ENCODE measurements at places on chromosomes 13 and 19. TPM values are rescaled to one million over a fixed set of nuclear protein-coding genes. Genes with fewer than 3 reads are reported as not detected.

GRCh38 chr13:45872566-45872965 is 21.0 kb upstream of the SIAH3 start:
- peaks cover 14% of the 10 kb centered on the region for H3K27me3 ChIP-seq
- H3K36me3 ChIP-seq: no peaks in the 10 kb centered on the region
- H3K4me1 ChIP-seq: peaks cover 3% of the 10 kb centered on the region
- no peak overlapping the region for H3K27ac ChIP-seq

DNA sequence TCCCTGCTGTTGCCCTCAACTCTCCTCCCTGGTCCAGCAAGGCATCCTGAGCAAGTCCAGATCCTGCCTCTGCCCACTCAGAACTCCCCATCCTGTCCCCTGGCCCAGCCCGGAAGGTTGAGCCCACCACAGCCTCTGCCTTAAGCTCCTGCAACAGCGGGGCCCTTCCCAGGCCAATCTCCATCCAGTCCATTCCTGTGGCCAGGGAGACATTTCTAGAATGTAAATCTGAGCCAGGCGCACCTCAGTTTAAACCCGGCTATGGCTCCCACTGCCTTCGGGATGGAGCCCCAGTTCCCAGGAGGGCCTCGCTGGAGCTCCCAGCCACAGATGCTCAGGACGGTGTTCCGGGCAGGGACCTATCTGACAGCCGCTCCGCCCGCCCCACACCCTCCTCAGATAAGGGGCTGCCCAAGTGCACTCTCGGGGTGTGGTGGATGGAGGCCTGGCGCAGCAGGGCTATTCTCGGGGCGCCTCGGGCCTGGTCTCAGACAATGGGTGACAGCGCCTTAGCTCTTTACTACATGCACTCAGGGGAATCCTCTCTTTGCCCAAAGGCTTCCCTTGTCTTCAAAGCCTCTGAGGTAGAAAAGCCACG is 5.3 kb downstream of the TRAPPC6A start:
- H3K27me3 ChIP-seq: no peaks in the 10 kb centered on the region
- H3K27ac ChIP-seq: peak overlapping the region; percentile 17
- H3K36me3 ChIP-seq: no peaks in the 10 kb centered on the region
- H3K4me3 ChIP-seq: no peak overlapping the region
- H3K4me1 ChIP-seq: peaks cover 23% of the 10 kb centered on the region

- H3K4me1 ChIP-seq: peaks cover 6% of the 10 kb centered on the region
- no peak overlapping the region for H3K27ac ChIP-seq
- no peak for DNase-seq
- no peak overlapping the region for H3K4me3 ChIP-seq
These were observed 10.4 kb downstream of the SETDB2 start for GRCh38 chr13:49454388-49455006.

DNA sequence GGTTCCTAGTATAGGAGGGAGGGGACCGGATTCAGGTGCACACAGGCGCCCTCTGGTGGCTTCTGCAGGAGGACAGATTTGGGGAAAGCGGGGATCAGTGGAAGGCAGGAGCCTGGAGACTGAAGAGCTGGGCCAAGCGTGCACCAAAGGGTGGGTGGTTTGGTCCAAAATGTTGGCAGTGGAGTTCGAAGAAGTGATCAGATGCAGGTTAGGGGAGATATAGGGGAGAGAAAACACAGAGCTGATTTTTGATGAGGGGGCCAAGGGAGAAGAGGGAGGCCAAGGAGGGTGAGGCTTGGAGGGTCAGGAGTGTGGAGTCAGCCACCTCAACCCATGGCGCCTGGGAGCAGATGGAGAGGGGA is 6.8 kb upstream of the CARM1 start:
- H3K36me3 ChIP-seq: no peaks in the 10 kb centered on the region
- H3K27ac ChIP-seq: peak overlapping the region; percentile 28
- H3K27me3 ChIP-seq: no peaks in the 10 kb centered on the region
- peak overlapping the region; percentile 27 for H3K4me3 ChIP-seq

SERP2 gene
- total RNA-seq: 6.5 TPM

- H3K27ac ChIP-seq: peak overlapping the region; percentile 77
- no peak for DNase-seq
- peak overlapping the region; percentile 88 for H3K4me3 ChIP-seq
- H3K27me3 ChIP-seq: no peaks in the 10 kb centered on the region
- peaks cover 76% of the 10 kb centered on the region for H3K4me1 ChIP-seq
- peaks cover 3% of the 10 kb centered on the region for H3K36me3 ChIP-seq
These were observed 927 bp downstream of the CHAMP1 start for GRCh38 chr13:114315074-114315785.

- DNase-seq: no peak
- H3K4me1 ChIP-seq: no peaks in the 10 kb centered on the region
- H3K36me3 ChIP-seq: no peaks in the 10 kb centered on the region
- H3K27me3 ChIP-seq: no peaks in the 10 kb centered on the region
- H3K4me3 ChIP-seq: no peak overlapping the region
These were observed 69.5 kb downstream of the ZNF723 start for GRCh38 chr19:22901431-22902130.

DNA sequence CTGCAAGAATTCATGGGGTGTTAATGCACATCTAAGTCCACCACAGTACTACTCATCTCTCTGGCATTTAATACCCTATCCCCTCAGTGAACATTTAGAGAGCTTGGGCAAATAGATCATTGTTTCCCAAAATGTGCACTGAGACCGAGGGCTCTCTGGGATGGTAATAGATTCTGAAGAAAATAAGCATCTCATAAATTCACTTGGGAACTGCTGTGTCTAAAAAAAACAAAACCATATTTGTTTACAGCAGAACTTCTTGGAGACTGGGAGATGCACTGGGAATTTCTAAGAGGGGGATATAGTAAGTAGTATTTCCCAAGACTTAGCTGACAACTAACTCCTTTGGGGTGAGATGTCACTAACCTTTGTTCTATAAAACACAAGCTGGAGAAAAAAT is 58.4 kb downstream of the ENOX1 start:
- H3K4me3 ChIP-seq: no peak overlapping the region
- H3K4me1 ChIP-seq: peaks cover 5% of the 10 kb centered on the region
- DNase-seq: no peak
- H3K27ac ChIP-seq: no peak overlapping the region
- no peaks in the 10 kb centered on the region for H3K27me3 ChIP-seq

EPS8L1 gene
- total RNA-seq: 1.1 TPM

CEACAM4 gene
- total RNA-seq: not detected

DNA sequence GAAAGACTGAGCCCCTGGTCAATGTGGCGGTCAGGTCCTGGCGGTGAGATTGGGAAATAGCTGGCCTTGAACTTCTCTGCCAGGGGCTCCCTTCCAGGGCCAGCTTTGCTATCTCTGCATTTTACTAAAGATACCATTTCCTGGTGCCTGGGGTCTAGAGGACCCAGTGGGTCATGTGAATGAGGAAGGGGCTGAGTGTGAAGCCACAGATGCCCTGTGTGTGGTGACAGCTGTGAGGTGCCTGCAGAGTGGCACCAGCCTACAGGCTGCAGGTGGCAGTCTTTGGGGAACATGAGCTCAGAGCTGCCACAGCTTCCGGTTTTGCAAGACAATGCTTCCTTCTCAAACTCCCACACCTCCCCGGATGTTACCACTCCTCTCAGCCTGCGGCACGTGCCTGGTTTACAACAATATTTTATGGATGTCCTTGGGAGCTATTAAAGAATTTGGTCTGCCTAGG is 5.2 kb upstream of the MLNR start:
- H3K36me3 ChIP-seq: no peaks in the 10 kb centered on the region
- H3K4me3 ChIP-seq: no peak overlapping the region
- no peak for DNase-seq
- H3K27me3 ChIP-seq: peaks cover 26% of the 10 kb centered on the region

DNA sequence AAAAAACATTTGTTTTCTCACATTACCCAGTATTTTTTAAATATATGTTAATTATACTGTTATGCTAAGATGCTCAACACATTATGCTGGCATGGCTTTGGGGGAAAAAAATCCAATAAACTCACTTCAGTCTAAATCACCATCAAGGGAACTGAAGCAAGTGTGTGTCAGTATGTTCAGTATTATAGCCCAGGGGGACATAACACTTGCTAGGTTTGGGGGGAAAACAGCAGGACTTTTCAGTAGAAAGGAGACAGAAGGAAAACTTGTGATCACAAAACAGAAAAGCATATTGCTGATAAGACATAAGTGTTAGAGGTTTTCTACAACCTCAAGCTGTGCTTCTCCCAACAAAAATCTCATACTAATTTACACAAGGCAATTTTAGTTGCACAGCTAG is 1759.9 kb upstream of the PCDH20 start:
- no peaks in the 10 kb centered on the region for H3K36me3 ChIP-seq
- H3K4me1 ChIP-seq: no peaks in the 10 kb centered on the region
- no peak overlapping the region for H3K27ac ChIP-seq
- no peaks in the 10 kb centered on the region for H3K27me3 ChIP-seq
- DNase-seq: no peak
- H3K4me3 ChIP-seq: no peak overlapping the region

DNA sequence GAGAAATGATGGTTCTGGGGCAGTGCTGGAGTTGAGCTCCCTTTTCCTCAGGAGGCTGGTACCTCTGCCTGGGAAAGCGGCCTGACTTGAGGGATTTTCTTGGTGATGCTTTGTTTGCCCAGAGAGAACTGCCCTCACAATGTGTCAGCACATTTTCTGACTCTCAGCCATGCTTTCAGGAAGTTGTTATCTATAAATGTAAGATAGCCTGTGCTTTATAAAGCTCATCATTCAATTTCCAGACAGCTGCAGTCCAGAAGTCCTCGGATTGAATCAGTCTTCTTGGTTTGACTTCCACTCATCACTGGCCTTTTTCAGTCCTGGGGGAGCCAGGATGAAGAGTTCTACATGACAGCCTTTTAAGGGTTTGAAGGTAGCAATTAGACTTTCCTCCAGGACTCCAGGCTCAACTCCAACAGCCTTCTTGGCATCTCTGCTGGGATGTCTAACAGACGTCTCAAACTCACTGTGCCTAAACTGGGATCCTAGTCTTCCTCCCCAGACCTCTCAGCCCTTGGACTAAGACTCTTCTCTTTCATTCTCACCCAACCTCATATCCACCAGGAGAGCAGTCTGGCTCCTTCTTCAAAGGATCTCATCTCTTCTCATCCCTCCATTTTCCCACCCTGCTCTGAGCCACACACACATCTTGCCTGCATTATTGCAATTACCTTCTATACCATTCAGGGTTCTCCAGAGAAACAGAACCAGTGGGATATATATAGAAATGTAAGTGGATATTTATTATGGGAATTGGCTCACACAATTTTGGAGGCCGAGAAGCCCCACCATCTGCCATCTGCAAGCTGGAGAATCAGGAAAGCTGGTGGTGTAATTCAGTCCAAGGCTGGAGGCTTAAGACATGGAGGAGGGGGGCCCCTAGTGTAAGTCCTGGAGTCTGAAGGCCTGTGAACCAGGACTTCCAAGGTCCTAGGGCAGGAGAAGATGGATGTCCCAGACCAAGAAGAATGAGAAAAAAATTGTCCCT is 13.1 kb downstream of the ERICH6B start:
- no peaks in the 10 kb centered on the region for H3K4me1 ChIP-seq
- no peak overlapping the region for H3K27ac ChIP-seq
- H3K4me3 ChIP-seq: no peak overlapping the region

GRCh38 chr19:53552001-53552721 is 14.2 kb downstream of the ZNF331 start:
- peak overlapping the region; percentile 63 for H3K27ac ChIP-seq
- no peaks in the 10 kb centered on the region for H3K27me3 ChIP-seq
- no peak overlapping the region for H3K4me3 ChIP-seq
- H3K36me3 ChIP-seq: no peaks in the 10 kb centered on the region
- peaks cover 13% of the 10 kb centered on the region for H3K4me1 ChIP-seq

All from osteoblast (primary cell).